ENCODE measurements at places on chromosomes 3 and 15. TPM values are rescaled to one million over a fixed set of nuclear protein-coding genes. Genes with fewer than 3 reads are reported as not detected.

Gene TGM5
- total RNA-seq: not detected

Gene IGSF10
- 0.05 TPM for total RNA-seq

Gene C3orf20
- not detected for total RNA-seq

Gene GRIP2
- 0.34 TPM for total RNA-seq

Gene EAF2
- total RNA-seq: 1.4 TPM

Gene PDHB
- 67.6 TPM for total RNA-seq

Gene SH3GL3
- 2.8 TPM for total RNA-seq

Gene SLC15A2
- total RNA-seq: 0.64 TPM

Gene ANKRD34C
- total RNA-seq: not detected

Gene SNX33
- total RNA-seq: 21.2 TPM

Gene ACOX2
- total RNA-seq: 0.59 TPM

Gene LRRC49
- total RNA-seq: 28.6 TPM

Gene VWA5B2
- total RNA-seq: 56.5 TPM

Gene TRPM1
- not detected for total RNA-seq

Gene AGTR1
- not detected for total RNA-seq

Gene CATSPER2
- 6.9 TPM for total RNA-seq

Gene CASR
- total RNA-seq: not detected

Gene PIF1
- total RNA-seq: 8.6 TPM

Gene SHISA5
- 261 TPM for total RNA-seq

Gene TGM4
- not detected for total RNA-seq

Gene SOX2
- 23.5 TPM for total RNA-seq

Gene FBXO40
- not detected for total RNA-seq

Gene GOLGA6A
- total RNA-seq: 0.83 TPM

Gene GOLGA8T
- total RNA-seq: not detected

Gene SLC22A13
- total RNA-seq: 1.5 TPM
